Large intestine (tissue), 12 donors: ENCODE measurements at places on chromosomes 7 and 10. TPM values are rescaled to one million over a fixed set of nuclear protein-coding genes. Genes with fewer than 3 reads are reported as not detected.

The FKBP6 gene
- polyA plus RNA-seq = 0.04 TPM

The INA gene
- 16.9 TPM for polyA plus RNA-seq

The ST8SIA6 gene
- 3.0 TPM for polyA plus RNA-seq

The POLR2J gene
- polyA plus RNA-seq = 50.7 TPM

The CPA4 gene
- polyA plus RNA-seq = 7.9 TPM

The CRYGN gene
- 0.36 TPM for polyA plus RNA-seq

DNA sequence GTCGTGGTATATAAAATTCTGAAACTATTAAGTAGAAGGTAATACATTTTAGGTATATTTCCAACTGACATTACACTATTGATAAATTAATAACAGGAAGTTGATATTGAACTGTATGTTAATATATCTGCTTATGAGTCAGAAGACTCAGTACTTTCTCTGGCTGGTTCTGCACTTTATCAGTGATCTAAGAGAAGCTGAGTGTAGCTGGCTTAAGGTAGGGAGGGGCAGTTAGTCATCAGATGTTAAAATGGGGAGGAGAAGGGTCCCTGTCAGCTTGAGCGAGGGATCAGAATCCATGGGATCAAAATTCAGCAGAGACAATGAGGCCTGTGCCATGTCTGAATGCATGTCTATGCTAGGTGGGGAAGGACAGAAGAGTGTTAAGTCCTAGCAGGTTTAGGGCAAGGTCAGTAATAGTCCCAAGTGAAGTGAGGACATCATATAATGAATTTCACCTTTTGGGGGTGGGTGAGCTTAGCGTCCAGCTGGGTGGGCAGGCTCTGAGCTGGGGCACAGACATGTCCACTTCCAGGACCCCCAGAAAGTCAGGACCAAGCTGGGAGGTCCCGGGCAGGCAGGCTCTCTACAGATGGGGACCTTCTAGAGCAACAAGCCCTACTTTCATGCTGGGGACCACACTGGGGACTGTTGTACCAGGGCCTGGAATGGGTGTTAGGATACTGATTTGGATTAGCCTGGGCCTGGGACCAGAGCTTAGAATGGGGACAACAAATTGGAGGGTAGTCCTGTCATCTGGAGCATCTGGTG is 82.9 kb downstream of the WDFY4 start:
- DNase-seq = no peak

GRCh38 chr7:6398943-6399342 is 48.8 kb downstream of the DAGLB start:
- DNase-seq = no peak

DNA sequence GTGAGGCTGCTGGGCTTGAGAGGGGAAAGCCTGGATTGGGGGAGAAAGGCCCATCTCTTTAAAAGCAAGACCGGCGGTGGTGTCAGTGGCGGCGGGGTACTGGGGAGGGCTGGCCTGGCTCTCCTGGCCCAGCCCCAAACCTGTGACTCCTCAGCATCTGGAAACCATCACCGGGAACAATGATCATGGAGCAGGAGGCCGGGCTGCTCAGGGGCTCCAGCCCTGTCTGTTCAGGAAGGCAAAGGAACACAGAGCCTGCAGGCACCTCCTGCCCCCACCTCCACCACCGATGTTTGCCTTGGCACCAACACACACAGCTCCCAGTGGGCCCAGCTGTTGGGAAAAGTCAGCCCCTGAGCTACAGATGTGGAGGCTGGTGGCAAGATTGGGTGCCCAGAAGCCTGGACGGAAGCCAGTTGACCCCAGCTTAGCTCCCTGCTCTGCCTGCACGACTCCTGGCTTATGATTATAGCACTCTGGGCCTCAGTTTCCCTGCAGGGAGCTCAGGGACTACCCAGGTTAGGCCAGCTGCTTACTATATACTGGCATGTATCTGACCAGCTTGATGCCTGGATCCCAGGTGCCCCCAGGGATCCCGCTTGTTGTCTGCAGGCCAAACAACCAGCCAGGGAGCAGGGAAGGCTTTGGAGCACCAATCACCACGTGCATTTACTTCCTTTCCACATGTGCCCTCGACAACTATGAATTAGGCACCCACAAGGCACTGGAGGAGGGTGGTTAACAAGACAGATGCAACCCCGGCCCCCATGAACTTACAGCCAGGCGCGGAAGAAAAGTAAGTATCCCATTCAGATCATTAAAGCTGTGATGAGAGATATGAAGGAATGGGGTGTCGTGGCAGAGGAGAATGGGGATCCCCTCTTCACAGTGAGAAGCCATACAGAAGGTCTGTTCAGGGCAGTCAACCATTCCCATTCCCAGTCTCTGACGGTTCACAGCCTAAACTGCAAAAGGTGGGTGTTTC is 37.3 kb downstream of the ZCCHC24 start:
- no peak for DNase-seq

- no peak for DNase-seq
Measured at GRCh38 chr7:94666879-94667587, 11.1 kb upstream of the SGCE start.

- no peak for DNase-seq
Measured at GRCh38 chr10:30931094-30931493, 100.6 kb downstream of the ZNF438 start.

DNA sequence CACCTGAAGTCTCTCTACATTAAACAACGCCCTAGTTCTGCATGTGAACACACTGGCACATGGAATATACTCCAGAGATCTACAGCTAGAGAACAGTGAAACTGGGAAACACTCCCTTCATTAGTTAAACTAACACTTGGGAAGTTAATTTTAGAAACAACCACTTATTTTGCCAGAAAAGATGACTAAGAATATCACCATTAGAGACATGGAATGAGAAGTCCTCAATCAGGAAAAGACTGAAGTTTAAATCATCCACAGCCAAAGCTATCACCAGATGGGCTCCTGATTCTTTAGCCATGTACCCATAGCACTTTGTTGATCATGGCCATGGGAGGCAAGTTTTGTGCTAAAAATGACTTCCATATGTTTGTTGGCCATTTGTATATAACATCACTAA is 719.5 kb downstream of the KCNMA1 start:
- DNase-seq = no peak

DNA sequence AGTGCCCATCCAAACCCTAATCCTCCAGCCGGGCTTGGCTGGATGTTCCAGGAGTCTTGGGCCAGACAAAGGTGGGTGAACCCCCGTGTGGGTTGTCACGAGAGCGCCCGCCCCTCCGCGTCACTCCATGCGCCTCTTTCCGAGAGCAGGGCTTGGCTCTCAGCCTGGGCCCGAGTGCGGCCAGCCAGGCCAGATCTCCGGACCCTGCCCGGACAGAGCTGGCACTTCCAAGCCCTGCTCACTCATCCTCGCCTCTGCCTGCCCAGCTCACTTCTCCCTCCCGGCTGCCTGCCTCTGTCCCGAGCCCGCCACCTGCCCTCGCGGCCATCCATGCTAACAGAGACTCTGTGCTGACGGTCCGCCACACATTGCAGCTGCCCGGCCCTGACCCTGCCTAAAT is 34.6 kb downstream of the AGAP3 start:
- DNase-seq = no peak

- DNase-seq = peak; percentile 34
Measured at GRCh38 chr10:132264966-132265889, 42.5 kb downstream of the STK32C start.

GRCh38 chr10:100826983-100827818 is 81.8 kb downstream of the PAX2 start:
- DNase-seq = no peak

- no peak for DNase-seq
Measured at GRCh38 chr10:122986335-122986734, 6.1 kb downstream of the PSTK start.
